Activated T-helper 1 cell treated with anti-CD3 and anti-CD28 coated beads, Interleukin-12 subunit alpha, Interleukin-12 subunit beta, Interleukin-2, Interleukin-4 antibody, amounts not matched to agents 30 ng/mL and 10 ng/mL and 1 ng/mL, durations not matched to agents 14 hours and 24 hours and 36 hours (primary cell): ENCODE measurements at places on chromosomes 1 and 21.

DNA sequence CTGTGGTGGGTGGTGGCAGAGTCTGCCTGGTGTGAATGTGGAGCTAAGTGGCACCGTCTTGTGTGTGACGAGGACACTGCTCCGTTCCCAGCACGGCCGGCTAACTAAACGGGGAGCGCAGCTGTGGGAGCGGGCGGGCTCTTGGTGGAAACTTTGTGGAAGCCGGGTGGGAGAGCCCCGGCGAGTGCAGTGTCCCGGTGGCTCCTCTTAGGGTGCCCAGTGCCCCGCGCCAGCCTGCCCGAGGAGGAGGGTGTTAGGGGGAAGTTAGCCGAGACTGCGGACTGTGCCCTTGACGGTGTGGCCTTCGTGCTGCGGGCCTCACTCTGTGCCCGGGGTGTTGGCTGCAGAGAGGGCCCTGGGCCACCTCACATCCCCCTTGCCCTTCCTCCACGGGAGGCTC, 9.9 kb downstream of the PEX10 start:
- no peak for DNase-seq

DNA sequence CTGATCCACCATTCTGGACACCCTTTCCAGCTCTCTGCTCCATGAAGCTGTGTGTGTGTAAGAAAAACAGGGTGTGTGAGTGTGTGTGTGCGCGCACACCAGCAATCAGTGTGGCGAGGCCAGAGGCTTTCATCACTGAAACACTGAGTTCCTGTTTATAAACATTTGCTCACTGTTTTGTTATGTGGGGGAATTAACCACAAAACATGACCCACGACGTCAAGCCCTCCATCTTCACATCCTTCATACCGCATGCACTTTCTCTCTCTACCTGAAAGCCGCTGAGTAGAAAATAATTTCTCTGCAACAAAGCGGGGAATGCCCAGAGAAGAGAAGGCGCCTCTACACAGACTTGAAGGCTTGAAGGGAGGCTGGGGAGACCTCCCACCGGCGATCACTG, 148.9 kb upstream of the IRF2BP2 start:
- peak; percentile 49 for DNase-seq

GRCh38 chr1:41474490-41475271, 9.8 kb downstream of the EDN2 start:
- no peak for DNase-seq

- no peak for DNase-seq
These were observed 159.2 kb downstream of the CAMTA1 start for GRCh38 chr1:6944434-6944833.

DNA sequence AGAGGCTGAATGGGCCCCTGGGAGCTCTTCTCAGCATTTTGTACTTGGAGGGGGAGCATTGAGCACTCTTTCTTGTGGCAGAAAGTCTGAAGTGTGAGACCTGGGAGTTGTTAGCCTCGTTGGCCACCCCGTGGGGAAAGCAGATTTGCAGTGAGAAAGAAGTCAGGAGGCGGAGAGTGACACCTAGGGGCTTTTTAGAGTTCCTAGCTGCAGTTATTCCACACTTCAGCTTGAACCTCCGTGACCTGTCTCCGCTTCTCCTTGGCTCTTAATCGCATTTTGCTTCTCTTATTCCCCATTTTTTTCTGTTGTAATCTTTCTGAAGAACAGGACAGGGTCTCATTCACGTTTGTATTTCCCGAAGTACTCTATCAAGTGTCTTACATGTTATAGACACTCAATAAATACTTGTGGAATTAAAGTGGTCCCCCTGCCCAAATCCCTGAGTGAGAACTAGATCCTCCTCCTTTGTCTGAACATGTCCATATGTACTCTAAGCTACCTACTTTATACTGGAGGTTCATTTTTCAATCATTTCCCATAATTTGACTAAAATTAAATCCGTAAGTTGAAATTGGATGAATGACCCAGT, 14.5 kb upstream of the C1orf141 start:
- DNase-seq: peak; percentile 42

DNA sequence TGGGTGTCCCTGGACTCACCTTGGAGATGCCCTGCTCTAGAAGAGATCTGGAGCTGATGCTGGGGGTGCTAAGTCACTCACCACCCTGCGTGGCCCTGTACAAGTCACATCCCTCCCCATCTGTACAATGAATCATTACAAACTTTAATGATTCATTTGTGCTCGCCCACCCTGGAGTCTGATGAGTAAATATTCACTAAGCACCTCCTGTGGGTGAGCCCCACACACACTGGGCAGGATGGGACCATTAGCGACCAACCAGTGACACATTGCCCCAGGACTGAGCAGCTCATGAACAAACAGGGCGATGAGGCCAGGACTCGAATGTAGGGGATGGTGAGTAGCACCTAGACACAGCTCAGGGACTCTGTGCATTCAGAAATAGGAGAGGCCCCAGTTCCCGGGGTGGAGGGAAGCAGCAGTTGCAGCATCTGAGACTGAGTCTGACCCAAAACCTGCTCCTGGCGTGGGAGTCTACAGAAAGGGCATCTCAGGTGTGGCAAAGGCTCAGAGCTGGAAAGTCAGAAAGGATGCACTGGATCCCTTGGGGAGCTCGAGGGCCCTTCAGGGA, 18.1 kb upstream of the PDZK1IP1 start:
- no peak for DNase-seq

- DNase-seq: no peak
These were observed 29.6 kb downstream of the SERINC2 start for GRCh38 chr1:31442648-31442994.

DNA sequence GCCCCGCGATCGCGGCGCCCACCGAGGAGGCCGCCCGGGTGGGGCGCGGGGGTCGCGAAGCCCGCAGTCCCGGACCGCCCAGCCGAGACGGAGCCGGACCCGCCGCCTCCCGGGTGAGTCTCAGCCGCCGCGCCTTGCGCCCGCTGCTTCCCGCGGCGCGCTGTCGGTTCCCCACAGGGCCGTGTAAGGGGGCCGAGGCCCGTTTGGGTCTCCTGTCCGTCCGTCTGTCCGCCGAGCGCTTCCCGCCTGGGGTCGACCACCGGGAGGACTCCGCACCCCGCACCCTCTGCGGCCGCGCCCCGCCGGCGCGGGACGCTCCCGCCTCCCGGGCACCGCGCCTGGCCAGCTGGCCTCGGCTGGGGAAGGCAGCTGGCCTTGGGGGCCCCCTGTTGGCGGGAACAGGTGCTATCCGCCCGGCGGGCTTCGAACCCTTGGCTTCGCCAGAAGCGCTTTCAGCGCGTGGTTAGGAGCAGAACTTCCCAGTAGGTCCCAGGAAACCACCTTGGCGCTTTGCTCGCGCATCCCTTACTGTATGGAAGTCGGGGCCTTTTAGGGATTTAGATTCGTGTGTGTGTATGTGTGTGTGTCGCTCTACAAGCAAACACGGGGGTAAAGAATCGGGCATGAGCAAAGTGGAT, 414 bp downstream of the TMEM51 start:
- peak; percentile 9 for DNase-seq

DNA sequence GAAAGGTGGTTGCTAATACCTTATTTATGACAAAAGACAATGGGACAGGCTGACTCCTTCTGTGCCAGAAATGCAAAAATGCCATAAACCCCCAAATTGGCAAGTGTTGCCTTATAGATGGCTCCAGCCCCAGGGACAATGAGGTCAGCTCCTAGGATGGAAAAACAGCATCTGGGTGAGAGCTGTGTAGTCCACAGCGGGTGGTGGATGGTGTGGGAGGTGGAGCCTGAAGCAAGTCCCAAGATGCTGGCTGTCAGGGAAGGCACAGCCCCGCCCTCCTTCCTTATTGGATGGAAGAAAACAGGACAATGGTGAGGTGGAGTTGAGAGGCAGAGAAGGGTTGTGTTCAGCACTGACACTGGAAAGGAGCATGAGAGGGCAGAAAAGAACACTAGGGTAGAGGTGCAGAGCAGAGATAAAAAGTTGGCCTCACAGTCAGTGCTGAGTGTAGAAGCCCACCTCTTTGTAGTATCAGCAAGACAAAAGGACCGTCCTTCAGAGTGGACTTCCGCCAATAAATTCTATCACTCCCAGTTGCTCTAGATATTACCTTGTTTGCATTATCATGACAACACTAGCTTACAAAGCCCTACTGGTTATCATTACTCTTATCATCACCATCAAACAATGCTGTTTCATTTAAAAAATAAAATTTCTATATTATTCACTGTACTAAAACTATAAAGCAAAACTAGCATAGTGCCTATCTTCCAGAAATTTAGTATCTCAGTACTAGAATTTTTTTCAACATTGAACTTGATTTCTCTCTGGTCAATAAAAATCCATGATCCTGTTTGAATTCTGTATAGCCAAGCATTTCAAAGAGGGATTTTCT, 3.7 kb upstream of the SDE2 start:
- DNase-seq: no peak

DNA sequence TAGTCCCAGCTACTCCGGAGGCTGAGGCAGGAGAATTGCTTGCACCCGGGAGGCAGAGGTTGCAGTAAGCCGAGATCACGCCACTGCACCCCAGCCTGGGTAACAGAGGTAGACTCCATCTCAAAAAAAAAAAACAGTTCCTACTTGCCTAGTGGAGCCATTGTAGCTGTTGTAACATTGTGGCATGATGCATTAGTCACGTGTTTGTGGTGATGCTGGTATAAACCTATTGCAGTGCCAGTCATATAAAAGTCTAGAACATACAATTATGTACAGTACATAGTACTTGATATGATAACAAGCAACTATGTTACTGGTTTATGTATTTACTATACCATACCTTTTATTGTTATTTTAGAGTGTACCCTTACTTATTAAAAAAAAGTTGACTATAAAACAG, 16.2 kb downstream of the KYAT3 start:
- no peak for DNase-seq

DNA sequence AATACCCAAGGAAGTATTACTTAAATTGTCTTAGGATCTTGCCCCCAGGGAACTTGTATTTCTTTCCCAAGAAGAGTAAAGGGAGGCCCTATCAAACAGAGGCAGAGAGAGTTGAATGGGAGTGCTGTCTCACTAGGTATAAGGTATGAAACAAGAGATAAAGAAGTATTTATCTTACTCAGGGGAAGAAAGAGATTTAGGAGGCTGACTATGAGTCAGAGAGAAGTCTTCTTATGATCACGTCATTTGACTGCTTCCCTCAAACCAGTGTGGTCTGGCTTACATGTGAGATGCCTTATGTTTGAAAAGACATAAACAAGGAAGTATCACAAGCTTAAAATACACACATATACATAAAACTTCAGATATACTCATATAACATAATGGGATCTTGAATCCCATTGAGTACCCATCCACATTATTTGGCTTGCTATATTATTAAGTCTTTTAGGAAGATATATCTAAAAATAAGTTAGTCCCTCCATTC, 29.6 kb downstream of the DUSP10 start:
- DNase-seq: peak; percentile 55

DNA sequence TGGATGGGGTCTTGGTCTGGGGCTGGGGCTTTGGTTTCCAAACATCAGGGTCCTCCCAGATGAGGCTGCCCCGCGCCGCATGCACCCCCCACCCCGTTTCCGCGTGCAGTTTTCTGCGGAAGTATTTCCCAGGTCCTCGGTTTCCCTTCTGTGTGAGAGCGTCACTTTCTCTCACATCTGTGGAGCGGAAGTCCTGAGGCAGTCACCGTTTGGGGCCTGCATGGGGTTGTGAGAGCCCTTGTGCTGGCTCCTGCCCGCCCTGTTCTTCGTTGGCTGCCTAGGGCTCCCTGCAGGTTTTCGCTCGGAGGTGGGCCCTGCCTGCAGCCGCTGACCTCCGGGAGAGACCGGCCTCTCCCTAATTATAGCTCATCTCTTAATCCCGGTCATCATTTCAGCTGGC, 88.0 kb downstream of the GALNT2 start:
- DNase-seq: no peak

- peak; percentile 80 for DNase-seq
These were observed 160.4 kb downstream of the RUNX1 start for GRCh38 chr21:34888569-34889319.

DNA sequence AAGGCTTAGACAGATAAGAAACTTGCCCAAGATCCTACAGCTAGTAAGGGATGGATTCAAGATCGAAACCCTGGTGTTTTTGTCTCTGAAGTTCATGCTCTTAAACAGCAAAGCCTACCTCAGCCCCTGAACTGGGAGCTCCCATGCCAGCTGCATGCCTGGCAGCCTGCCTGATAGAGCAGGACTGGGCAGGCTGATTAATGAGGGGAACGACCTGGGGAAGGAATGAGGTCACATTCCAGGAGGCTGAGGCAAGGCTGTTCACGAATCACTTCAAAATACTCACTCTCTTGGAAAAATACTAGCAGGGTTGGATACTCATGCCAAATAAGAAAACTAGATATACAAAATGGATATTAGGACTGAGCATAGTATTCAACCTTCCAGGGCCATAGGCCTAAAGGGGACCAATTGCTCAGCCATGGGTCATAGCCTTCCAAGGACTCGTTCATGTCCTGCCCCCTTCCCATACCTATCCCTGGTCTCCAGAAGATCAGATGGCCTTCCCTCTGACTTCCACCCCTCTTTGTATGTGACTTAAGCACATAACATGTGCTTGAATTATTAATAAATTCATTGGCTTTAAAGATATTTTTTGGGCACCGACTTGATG, 15.6 kb upstream of the TACSTD2 start:
- no peak for DNase-seq

DNA sequence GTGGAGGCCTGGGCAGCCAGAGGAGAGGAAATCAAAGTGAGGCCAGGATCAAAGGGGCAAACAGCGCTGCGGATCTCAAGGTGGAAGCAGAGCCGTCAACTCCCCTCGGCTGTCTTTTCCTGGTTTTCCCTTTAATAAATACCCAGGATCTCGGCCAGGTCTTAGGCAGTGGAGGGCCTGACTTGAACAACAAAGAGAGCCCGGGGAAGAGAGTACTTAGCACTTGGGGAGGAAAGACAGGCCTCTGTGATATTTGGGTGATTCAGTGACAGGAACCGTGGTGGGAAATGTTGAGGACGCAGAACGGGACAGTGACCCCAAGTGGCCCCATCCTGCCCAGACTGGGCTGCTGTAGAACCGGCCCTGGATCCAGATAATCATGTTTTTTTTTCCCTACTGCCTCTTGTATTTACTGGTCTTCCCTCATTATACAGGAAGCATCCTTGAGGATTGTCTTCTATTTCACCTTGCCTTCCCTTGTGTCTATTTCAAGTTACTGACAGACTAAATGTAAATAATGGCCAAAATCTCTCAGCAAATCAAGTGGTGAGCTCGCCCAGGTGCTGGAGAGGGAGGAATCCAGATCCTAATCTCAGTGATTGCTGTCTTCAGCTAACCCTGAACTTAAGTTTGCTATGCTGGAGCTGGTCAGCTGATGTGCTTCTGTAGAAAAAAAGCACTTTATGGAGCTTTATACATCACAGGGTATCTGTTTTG, 2.8 kb upstream of the MIXL1 start:
- no peak for DNase-seq

GRCh38 chr1:66143651-66144050, 351.0 kb downstream of the PDE4B start:
- no peak for DNase-seq

- DNase-seq: no peak
These were observed 673.6 kb upstream of the ADGRL2 start for GRCh38 chr1:81126989-81127581.

DNA sequence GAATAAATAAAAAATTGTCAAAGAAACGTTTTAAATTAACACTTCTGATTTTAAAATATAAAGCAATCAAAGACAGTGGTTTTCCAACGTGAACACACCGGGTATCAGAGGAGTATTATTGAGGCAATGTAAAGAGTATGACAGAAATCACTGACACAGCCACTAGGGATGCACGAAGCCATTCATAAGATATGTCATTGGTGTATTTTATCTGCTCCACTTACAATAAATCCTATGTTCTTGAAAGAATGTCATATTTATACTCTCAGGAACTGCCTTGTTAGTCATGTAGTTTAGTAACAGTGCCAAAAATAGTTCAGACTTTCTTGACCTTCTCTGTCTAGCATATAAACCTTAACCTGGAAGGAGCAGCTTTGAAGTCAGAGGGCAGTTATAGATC, 835.0 kb upstream of the NCAM2 start:
- DNase-seq: no peak
